Tibial nerve (tissue), 4 donors: ENCODE measurements at places on chromosomes 5 and 9.

GRCh38 chr9:133427658-133428348, 5.6 kb downstream of the ADAMTS13 start:
- no peak for DNase-seq

DNA sequence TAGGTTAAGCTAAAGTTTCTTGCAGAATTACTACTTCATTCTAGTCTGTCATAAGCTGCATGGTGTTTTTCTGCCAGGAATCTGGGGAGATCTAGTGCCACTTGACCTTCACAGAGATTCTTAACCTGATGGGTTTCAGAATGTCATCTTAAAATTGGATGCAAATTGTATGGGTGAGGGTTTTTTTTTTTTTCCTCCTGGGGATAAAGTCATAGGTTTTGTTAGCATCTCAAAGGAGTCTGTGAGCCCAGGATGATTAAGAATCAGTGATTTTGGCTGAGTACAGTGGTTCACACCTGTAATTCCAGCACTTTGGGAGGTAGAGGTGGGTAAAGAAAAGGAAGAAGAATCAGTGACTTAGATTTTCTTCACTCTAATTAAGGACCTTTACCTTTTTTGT, 51.2 kb downstream of the NIM1K start:
- no peak for DNase-seq

DNA sequence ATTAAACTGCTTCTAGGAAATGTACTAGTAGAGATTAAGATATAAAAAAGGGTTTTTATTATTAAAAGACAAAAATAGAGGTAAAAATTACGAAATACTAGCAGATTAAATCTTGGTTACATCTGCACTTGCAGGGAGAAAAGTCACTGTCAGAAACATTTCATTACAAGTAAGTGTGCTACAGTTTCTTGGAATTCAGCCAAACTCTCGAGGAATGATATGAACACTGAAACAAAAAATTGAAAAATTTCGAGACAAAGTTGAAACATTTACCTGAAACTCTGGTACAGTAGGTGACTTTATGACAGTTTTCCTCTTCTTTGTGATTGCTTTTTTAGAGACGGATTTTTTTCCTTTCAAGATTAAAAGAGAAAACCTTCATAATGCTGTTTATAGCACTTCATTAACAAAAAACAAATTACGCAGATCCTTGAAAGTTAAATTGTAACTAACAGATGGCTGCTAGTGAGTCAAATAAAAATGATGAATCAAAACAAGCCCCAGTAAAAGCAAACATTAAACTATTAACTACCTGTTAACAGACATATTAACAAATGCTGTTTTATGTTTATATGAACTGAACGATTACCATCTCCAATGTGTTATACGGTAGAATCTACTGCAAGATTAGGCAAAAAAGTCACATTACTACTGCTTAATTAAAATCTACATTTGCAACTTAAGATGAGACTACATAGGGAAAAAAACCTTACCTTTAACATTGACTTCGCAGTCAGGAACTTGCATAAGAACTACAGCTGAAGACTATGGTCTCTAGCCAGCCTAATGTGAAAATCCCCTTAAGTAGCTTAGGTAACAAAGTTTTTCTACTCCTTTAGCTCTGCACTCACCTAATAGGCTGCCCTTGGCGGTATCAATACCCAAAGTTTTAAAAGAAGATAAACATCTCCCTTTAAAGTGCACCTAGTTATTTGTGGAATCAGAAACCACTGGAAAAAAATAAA, 61.4 kb downstream of the RANBP6 start:
- DNase-seq = no peak

DNA sequence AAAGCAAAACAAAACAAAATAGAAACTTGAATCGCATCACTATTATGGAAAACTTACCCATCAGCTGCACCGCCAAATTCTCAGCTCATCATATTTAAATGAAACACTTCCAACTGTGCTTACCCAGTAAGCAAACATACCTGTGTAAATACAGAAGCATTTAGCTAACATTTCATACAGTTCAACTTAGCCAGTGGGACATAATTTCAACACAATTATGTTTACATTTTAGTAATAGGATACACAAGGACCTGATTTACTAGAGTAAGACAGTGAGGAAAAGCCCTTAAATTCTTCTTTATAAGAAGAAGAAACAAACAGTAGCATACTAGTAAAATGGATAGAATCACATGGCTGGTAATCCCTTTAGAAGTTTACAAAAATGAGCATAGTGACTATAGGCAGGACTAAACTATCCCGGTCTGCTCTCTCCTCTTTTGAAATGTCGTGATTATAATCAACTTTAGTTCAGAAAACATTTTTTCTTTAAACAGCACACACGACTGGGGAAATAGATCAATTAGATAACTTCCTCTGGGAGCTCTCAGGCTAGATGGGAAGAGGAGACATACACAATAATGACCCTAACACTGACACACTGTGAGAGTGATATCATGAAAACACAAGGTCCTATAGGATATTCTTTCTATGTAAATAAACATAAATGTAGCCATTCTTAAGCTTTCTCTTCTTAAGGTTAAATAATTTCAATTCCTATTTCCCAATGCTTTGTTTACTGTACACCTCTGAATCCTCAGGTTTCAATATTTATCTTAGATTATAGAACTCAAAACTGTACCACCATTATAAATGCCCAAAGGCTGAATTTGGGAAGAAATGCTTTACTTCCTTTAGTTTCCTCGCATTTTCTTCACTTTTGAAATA, 15.9 kb upstream of the CDC20B start:
- DNase-seq = no peak

GRCh38 chr5:132281856-132282614, 12.2 kb upstream of the SLC22A4 start:
- no peak for DNase-seq

DNA sequence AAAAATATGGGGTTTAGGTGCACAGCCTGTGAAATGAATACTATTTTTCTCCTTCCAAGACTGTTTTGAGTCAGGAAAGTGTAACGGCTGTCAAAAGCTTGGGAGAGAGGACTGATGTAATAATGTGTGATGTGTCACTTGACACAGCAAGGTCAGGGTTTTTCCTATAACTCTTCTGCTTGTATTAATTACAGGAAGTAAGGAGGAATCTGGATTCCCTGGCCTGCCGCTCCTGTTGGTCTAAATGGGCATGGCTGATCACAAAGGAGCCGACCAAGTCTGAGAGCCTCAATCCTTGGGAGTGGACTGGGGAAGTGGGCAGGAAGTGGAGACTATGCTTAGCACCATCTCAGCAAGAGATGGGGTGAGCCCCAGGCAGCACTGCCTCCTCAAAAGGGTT, 16.7 kb upstream of the SLC28A3 start:
- no peak for DNase-seq

DNA sequence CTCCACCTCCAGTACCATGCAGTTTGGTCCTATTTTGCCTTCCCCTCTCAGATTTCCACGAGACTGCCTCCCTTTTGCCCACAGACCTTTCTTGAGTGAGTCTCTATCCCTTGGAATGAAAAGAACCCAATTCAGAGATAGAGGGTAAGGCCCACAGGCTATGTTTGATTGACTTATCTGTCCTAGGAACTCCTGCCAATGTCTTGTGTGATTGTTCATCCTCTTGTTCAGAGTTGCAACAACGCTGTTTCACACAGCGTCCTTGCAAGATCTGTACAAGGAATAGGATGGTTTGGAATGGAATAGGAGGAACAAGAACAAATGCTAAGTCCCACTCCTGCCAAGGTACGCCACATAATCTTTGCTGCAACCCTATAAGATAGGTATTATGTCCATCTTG, 142.2 kb upstream of the ABCA1 start:
- DNase-seq = no peak

- peak; percentile 83 for DNase-seq
Measured at GRCh38 chr5:147396070-147396823, 113.6 kb downstream of the DPYSL3 start.

- DNase-seq = no peak
Measured at GRCh38 chr9:118578467-118578866, 790.8 kb downstream of the BRINP1 start.

DNA sequence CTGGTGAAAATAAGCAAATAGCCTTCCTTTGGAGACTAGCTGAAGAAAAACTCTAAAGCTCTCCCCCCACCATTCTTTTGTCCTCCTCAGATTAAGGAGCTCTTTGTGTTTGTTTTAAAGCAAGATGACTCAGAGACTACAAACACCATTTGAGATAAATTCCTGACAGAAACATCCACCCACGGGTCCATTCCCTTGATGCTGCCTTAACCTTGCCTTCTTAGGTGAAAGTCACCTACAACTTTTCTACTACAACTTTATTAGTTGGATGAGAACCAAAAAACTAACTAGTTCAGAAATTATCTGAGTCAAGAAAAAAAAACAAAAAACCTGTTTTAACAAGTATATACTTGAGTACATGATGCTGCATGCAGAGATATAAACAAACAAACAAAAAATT, 831.1 kb downstream of the NR2F1-AS1 start:
- no peak for DNase-seq
